CD4-positive, alpha-beta T cell treated with Interleukin-1 beta for 1 hour (primary cell): ENCODE measurements at places on chromosomes 4 and X.

- no peak for DNase-seq
Observed at GRCh38 chr4:181432335-181432734, 810.9 kb upstream of the TENM3 start.

- peak; percentile 17 for DNase-seq
Observed at GRCh38 chr4:26175006-26175786, 145.6 kb upstream of the RBPJ start.

- no peak for DNase-seq
Observed at GRCh38 chrX:10387011-10387410, 230.2 kb downstream of the CLCN4 start.

DNA sequence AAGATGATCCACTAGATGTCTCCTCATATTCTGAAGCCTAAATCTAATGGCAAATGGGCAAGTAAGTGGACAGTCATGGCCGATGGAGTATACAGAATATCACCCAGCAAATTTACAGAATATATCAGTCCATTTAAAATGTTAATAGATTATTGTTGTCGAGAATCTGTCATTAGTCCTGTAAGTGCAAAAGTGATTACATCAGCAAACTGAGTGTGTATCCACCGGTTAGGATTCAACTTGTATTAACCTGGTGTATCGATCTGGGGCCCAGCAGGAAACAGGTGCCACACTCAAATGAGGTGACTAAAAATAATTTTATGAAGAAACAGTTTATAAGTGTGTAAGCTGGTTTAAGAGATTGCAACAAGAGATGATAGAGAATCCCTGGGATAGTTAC lies 367.9 kb upstream of the FAM47C start:
- DNase-seq: no peak

GRCh38 chr4:156294577-156294976 lies 340.9 kb upstream of the CTSO start:
- no peak for DNase-seq

GRCh38 chrX:12685541-12685940 lies 105.7 kb upstream of the PRPS2 start:
- DNase-seq: no peak

DNA sequence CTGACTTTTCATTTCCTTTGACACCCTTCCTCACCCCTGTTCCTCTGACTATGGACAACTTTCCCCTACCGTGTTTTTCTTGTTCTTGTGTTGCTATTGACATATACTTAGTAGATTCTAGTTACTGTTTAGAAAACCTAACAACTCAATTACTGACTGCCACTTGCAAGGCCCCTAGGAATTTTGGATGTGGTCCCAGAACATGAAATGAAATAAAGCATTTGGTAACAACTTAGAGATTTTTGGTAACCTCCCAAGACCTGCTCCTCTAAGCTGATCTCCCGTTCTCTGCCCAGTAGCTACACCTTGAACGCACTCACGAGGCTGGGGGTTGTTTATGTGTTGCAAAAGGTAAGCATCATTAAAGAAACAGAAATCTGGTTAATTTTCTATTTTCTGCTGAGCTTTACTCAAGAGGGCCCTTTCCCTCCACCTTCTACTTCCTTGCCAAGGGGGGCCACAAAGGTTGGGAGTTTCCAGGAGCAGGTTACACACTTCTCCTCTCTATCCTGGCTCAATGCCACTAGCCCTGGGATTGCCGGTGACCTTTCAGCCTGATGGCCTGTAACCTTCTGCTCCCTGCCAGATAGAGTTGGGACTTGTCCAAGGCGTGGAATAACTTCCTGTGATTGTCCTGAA lies 20.5 kb downstream of the GAB3 start:
- no peak for DNase-seq

DNA sequence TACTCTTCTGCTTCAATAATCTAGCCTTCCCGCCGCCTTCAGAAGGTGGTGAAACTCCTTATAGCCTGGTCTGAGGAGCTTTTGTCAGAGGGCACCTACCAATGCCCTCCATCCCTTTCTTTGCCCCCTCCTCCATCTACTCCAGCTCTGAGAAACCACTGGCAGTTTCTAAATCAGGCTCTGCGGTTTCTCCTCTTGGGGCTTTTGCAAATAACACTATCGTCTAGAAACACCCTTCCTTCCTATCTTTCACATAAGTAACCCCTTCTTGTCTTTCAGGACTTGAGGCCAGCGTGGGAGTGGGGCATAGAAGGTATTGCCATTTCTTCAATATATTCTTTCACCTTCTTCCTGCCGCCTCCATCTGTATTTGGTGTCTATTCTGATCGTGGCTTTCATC lies 1.2 kb upstream of the EFHC2 start:
- peak; percentile 33 for DNase-seq

GRCh38 chrX:10433296-10433965 lies 187.0 kb downstream of the MID1 start:
- DNase-seq: no peak

- no peak for DNase-seq
Observed at GRCh38 chrX:69027181-69028005, 137.9 kb downstream of the PJA1 start.
